ENCODE measurements at places on chromosomes 5 and 9.

- no peak for DNase-seq
Measured at GRCh38 chr9:89374176-89374575, 55.9 kb downstream of the SECISBP2 start.

DNA sequence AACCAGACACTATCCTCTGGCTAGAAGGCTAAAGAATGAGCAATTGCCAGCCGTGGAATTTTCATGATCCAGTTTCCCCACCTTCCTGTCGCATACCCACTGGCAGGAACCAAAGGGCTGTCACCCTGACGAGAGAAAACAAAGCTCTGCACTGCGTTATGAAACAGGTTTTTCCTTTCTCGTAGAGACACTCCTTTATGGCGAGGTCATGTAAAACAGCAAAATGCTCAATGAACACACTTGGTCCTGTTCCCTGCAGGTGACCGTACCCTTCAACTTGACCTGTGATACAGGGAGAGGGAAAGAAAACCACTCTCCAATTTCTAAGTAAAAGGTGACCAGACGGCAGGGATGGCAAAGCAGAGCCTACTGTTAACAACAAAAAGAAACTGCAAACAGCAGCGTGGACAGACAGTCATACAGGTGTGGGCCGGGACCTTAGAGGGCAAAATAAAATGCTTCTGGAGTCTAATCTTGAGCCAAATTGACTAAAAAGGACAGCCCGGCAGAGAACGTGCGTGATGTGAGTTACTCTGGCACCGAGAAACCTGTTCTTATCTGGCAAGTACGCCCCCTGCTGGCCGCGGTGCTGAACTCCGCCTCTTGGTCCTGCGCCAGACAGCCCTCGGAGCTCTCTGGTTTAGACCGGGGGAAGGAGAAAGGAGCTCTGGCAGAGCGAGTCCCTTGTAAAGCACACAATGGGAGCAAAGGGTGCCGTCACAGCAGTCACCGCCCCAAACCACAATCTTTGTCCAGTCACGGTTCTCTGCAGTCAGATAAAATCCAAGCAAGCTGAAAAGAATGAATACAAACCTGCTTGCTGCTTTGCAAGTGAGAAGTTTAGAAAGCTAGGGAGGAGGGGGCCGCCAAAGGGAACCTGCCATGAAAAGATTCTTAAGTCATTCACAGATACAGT is 98.9 kb downstream of the EFNA5 start:
- peak; percentile 88 for DNase-seq

DNA sequence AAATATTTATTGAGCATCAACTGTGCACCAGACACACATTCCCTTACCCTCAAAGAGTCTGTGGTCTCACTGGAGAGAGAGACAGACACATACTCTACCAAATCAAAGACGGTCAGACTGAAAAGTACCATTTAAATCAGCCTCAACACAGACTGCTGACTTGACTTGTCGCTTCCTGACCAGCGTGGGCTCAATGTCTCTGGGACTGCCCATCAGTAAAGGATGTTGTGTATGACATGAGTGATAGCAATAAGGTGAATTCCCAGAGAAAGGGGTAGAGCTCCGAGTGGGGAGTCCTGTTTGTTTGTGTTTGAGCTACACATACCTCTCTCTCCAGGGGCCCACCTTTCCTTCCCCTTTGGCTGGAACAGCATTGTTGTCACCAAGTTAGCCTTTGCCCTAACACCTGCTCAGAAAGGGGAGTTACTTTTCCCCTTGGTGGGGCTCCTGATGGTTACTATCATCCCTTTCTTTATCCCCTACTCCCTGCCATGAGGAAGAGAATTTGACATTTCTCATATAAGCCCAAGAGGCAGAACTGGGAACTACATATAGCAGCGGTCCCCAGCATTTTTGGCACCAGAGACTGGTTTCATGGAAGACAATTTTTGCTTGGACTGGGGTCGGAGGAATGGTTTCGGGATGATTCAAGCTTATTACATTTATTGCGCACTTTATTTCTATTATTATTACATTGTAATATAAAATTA is 33.9 kb downstream of the NR4A3 start:
- DNase-seq: no peak

GRCh38 chr9:2630158-2630557 is 8.6 kb downstream of the VLDLR start:
- DNase-seq: no peak

DNA sequence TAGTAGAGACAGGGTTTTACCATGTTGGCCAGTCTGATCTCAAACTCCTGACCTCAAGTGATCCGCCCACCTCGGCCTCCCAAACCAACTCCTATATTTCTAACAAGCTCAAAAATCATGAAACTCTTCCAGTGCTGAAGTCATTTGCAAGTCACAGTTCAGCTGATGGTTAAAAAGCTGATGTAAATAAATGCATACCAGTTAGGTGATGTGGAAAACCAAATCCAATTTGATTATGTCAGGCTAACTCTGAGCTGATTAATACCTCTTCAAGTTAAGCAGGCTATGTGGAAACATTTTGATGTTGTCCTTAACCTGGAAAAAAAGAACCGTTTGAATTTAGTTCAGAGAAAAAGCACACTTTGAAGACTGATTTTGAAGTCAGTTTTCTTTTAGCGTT is 51.0 kb downstream of the TMEM252 start:
- no peak for DNase-seq

DNA sequence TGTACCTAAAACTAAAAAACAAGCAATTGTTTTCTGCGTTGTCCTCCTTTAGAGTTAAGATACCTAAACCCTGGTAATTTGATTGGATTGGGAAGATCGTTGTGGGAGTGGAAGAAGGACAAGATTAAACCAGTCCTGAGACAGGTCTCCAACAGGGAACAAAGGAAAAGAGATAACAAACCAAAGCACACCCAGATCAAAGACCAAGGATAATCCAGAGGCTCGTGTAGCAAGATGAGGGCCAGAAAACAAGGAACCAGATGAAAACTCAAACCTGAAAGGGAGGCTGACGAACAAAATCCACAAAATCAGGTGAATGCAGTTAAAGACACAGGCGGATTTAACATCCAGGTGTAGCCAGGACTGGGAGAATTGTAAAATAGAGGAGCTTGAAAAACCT is 618.1 kb downstream of the SLCO4C1 start:
- peak; percentile 4 for DNase-seq

DNA sequence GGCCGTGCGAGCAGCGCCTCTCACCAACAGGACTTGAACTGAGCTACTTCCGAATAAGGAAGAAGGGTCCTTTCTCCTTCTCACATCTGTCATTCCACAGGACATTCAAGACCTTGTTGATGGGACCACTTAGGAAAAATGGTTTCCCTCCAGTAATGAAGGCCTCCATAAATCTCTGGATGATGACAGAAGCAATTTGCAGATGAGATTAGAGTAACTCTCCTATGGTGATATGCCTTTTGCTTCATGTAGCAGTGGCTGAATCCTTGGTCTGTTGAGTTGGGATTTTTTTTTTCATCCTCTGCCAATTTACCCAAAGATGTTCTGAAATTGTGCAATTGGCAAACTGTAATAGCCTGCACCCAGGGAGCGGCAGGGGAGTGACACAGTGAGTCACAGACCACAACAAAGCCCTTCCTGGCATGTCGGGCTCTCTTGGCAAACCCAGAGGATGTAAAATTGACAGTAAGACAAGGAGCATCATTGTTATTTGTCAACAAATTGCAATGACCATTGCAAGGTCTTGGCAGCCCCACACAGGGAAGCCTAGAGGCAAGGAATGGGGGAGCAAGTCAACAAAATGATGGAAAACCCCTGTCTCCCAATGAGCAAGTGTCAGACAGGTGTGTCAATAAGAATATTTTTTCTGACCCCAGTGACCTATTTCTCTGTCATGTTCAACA is 275.9 kb downstream of the ACTL7B start:
- no peak for DNase-seq

DNA sequence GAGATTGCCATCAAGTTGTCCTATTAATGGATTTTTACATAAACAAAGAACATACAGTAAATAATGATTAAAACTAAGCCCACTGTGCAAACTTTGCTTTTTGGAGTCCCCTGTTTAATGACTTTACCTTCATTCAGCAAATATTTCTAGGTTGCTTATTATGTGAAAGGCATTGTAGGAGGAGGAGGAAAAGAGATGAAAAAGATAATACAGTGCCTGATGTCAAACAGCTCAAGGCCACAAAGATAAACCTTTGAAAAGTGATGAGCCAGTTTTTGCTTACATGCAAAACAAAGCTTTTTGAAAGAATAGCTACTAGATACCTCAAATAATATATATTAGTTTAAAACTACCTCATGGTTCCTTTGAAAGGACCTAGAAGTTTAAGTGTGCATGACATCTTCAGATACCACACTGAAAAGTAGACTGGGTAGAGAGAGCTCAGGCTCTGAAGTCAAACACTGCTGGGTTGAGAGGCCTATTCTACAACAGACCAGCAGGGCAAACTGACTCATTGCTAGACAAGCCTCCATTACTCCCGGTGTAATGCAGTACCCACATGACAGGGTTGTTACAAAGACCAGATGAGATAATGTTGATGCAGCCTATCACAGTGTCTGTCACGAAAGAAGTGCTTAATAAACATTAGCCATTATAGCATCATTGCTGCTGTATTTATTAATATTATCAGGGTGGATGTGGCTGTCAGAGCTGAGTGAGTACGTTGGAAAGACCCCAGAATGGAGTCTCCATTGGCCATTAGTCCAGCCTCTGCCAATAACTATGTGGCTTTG is 11.8 kb downstream of the DEPDC1B start:
- DNase-seq: no peak

DNA sequence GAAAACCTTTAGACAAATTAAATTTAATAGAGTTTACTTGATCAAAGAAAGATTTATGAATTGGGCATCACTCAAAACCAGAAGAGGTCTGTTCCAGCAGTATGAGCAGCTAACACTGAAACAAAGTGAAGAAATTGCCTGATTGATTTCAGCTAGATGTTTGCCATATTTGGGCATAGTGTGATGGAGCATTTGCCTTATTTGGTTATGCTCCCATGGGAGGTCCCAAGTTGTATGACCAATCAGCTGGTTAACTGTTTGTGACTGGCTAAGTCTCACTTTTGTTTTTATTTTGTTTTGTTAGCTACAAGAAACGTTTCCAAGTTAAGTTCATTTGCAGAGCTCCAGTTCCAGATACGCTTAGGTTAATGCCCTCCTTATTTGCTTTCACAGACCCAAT is 53.3 kb upstream of the LMNB1 start:
- DNase-seq: no peak

GRCh38 chr9:18350995-18351595 is 122.9 kb upstream of the ADAMTSL1 start:
- DNase-seq: no peak

DNA sequence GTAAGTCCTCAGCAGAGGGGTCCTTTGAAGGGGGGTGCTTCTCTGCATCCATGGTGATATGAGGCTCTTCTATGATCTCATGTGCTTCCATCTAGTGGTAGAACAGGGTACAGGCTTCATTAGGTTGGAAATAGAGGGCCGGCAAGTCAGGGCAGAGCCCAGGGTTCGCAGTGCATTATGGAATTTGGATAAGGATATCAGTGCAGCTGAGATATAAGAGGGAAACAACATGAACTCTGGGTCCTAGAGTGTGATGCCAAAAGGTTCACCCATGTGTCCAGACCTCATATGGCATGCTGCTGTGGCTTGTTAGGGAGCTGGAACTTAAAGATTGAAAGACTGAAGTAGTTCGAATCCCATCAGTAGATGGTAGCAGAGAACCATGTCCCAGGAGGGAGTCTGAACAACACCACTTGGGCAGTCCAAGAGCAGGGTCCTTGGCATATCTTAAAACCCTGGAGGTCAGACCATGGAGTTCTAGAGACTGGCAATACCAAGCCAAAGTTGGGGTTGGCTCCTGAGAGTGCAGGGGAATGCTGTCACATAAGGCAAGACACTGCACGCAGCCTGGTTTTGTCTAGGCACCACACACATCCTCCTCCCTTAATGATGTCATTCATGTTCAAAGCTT is 2.3 kb downstream of the FAM221B start:
- peak; percentile 68 for DNase-seq

- no peak for DNase-seq
Measured at GRCh38 chr5:133294380-133294779, 242.6 kb downstream of the HSPA4 start.
